ENCODE measurements at places on chromosomes 6 and 20. TPM values are rescaled to one million over a fixed set of nuclear protein-coding genes. Genes with fewer than 3 reads are reported as not detected.

MRPL18 gene
- total RNA-seq: 81.9 TPM

PRELID3B gene
- total RNA-seq: 41.3 TPM

FILIP1 gene
- 74.4 TPM for total RNA-seq

ZFP57 gene
- total RNA-seq: 0.16 TPM

NRSN1 gene
- total RNA-seq: not detected

HDGFL1 gene
- total RNA-seq: not detected

IL22RA2 gene
- not detected for total RNA-seq

GGT7 gene
- 54.2 TPM for total RNA-seq

DNA sequence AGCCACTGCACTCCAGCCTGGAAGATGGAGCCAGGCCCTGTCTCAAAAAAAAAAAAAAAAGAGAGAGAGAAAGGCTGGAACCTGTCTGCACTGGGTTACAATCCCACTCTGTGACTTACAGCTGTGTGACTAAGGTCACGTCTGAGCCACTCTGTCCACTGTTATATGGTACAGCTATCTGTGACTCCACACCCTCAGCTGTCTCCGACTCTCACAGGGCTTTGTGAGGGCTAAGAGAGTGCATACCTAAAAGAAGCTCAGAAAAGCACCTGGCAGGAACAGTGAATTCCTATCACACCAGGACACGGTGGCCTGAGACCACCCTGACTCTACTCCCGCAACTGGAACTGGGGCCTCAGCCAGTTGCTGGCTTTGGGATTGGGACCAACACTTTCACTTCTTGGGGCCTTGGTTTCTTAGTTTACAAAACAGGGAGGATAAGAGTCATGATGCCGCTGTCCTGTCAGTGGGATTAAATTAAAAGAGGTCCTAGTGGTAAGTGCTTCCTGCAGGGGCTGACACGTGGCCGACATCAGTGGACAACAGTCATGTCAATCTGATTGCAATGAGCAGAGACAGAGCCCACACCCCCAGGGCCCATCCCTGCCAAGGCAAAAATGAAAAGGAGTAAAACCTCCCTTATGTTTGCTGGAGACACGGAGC is 5.7 kb upstream of the CD93 start:
- DNase-seq: no peak

- DNase-seq: no peak
Observed at GRCh38 chr6:20744911-20745557, 210.8 kb downstream of the CDKAL1 start.

- no peak for DNase-seq
Observed at GRCh38 chr6:155310596-155310995, 3.7 kb downstream of the TFB1M start.

DNA sequence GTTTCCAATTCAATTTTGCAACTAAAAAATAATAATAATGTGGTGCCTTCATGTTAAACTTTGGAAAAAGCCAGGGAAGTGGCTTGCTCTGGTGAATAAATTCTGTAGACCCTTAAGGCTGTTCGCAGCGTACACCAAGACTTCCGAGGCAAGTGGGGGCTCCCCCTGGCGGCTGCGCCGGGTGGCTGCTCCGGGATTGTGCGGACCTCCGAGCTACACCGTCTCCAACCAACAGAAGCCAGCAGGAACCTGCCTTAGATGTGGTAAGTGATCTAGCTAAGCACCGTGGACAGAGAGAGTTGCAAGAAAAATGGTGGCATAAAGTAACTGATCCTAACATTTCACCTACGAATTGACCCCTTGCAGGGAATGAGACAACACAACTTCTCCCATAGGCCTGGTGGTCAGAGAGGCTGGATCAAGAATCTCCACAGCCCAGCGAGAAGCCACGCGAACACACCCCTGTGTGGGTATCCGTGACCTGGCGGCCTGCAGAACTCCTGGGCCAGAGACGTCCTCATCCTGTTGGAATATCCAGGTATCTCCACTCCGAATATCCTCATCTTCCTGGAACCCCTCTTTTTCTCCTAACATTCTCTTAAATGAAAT is 69.6 kb downstream of the TBXT start:
- DNase-seq: peak; percentile 27

DNA sequence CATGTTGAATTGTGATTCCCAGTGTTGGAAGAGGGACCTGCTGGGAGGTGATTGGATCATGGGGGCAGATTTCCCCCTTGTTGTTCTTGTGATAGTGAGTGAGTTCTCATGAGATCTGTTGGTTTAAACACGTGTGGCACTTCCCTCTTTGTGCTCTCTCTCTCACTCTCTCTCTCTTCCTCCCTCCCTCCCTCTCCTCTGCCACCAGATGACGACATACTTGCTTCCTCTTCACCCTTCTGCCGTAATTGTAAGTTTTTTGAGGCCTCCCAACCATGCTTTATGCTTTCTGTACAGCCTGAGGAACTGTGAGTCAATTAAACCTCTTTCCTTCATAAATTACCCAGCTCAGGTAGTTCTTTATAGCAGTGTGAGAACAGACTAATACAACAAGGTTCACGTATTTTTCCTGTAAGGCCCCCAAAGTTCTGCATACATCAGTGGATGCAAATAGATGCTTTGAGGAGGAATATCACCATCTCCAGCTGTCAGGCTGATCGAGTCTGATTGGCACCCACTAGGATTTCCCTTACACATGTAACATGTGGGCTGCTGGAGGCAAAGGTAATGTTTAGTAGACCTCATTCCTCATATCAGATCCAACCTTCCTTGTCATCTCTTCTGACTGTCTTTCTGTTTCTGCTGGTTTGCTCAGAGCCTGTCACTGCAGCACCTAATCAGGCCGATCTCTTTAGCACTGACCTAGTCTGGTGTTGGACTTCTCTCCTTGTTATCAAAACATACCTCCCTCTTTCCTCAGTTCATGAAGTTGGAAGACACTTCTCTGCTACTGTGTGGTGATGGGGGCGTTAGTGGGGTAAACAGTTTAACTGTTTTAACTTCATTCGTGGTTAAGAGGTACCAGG is 54.3 kb upstream of the BACH2 start:
- DNase-seq: no peak

GRCh38 chr20:11852189-11852588 is 65.5 kb upstream of the BTBD3 start:
- no peak for DNase-seq

DNA sequence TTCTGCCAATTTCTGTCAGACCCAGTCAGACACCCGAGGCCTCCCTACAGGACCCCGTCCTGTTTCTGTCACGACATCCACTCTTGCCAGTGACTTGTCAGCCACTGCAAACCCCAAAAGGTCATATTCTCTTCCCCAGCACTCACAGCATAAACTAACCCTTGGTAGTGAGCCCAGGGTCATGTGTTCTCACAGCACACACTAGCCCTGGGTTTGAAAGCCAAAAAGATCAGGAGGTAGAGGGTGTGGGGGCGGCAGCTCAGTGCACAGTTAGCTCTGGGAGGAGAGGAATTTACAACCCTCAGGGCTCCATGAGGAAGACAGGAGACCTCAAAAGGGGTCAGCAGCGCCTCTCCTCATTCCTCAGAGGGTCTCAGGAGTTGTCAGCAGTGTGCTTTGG is 9.9 kb upstream of the SNX9 start:
- DNase-seq: no peak

DNA sequence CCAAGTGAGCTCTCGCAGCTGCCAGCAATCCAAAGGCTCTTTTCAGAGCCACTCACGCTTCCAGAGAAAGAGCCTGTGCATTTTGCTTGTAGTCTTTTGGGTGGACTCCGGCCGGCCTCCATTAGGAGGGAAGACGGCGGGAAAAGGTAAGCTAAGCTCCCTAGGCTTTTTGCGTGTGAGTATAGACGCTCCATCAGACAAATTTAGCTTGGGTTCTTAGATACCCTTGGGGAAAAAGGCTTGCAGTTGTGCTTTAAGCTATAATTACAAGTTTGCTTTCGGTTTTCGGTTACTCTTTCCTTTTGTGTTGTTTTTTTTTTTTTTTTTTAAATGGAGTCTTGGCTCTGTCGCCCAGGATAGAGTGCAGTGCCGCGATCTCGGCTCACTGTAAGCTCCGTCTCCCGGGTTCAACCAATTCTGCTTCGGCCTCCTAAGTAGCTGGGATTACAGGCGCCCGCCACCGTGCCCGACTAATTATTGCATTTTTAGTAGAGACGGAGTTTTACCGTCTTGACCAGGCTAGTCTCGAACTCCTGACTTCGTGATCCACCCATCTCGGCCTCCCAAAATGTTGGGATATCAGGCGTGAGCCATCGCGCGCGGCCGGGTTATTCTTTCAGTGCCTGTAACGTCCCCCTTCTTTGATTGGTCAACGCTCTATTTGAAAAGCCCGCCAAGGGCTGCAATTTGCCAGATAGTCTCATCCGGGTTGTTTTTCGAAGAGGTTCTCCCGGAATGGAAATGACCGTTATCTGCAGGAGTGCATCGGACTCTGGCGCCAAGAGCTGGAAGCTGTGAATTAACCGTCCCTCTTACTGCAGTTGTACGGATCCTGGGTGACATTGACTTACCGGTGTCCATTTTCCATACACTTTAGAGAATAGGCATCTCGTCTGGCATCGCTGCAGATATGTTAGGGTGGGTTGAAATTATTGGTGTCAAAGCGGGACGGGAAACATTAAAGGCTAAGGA is 18.1 kb downstream of the OR2B2 start:
- DNase-seq: peak; percentile 66

GRCh38 chr6:131982740-131983259 is 31.6 kb upstream of the CCN2 start:
- DNase-seq: no peak

GRCh38 chr20:56860413-56860812 is 231.3 kb downstream of the TFAP2C start:
- no peak for DNase-seq

DNA sequence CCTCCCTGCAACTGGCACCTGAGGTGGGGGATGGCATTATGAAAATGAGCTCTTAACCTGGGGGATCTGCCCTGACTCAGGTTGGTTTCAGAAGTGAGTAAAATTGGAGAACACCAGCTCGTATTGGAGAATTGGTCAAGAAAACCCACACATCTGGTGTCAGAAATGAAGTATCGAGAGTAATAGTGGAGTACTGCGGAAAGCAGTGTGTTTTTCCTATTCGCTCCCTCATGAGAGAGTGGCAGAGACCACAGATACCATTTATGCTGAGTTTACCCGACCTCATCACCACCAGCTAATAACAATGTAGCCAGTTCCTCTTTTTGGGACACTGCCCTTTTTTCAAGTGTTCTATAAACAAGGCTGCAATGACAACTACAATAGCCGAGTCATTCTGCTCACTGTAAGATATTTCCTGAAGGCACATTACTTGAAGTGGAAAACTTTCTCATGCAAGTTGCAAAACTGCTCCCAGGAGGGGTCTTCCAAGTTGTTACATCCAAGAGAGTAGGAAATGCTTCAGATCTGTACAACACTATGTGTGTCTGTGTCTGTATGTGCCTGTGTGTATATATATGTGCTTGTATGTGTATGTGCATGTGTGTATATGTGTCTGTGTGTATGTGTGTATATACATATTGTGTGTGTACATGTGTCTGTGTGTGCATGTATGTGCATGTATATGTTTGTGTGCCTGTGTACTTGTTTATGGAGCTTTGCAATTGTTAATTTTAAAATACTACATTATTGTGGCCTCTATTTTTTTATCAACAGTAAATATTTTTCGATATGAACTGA is 106.0 kb upstream of the CST7 start:
- no peak for DNase-seq

- no peak for DNase-seq
Observed at GRCh38 chr6:136548582-136549299, 1.5 kb downstream of the MAP7 start.

DNA sequence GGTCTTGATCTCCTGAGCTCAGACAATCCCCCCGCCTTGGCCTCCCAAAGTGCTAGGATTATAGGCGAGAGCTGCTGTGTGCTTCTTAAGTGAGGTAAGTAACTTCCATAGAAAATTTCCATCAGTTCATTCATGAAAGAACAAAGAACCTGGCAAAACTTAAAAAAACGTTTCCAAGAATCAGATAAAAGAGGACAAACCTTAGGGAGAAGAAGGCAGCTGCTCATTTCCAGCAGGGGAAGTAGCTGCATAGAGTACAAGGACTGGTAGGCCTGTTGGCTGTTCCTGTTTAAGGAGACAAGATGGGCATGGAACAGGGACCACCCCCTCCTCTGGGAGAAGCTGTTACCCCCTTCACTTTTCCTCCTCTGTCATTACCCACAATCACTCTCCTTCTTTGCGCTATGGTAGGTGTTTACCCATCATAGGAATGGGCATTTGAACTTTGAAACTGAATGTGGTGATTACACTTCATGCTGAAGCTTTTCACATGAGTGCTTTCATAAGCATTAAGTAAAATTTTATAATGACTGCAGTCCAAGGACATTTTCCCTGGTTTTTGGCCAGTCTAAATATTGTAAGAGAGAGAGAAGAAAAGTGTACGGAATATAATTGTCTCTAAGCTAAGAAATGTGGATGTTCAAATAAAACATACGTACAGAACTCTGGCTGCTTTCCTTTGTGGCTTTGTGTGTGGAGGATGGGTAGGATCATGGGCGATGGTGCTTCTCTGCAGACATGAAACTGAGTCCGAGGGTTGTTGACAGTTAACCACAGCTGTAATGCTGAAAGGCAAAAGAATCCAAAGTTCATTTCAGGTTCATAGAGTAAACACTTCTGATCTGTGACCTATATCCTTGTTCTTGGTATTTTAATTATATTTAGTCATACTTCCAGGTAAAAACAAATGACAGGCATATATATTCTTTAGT is 56.4 kb downstream of the CCN2 start:
- no peak for DNase-seq

DNA sequence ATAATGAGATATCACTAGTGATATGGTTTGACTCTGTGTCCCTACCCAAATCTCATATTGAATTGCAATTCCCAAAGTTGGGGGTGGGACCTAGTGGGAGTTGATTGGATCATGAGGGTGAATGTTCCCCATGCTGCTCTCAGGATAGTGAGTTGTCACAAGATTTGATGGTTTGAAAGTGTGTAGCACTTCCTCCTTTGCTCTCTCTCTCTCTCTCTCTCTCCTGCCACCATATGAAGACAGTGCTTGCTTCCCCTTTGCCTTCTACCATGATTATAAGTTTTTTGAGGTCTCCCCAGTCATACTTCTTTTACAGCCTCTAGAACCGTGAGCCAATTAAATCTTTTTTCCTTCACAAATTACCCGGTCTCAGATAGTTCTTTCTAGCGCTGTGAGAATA is 1002.0 kb upstream of the ADGRB3 start:
- DNase-seq: no peak

DNA sequence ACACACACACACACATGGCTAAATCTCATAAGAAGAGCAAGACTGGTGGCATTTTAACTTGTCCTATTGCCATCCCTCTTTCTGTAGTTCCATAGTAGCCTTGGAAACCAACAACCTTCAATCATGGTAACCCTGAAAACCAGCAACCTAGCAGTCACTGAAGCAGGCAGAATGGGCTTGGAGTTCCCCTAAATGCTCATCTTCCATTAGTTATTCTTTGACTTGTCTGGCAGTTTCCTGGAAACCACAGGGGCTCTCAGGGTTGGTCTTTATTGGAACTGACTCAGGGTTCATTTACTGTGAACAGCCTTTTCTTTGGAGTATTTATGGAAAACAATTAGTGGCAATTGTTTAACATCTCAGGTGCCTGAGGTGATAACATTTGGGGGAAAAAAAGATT is 19.4 kb upstream of the BRPF3 start:
- no peak for DNase-seq

DNA sequence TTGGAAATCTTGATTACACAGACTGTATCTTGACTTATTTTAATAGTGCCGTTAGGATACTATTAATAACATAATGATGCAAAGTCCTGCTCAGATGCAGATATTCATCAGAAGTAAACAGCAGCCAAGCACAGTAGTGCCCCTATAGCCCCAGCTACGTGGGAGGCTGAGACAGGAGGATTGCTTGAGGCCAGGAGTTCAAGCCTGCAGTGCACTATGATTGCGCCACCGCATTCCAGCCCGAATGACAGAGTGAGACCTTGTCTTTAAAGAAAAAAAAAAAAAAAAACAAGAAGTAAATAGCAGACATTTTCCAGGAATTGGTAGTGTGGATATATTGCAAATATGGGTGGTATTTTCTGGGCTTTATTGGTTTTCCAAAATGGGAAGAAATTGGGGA is 61.8 kb downstream of the TULP4 start:
- DNase-seq: no peak
